Right lobe of liver (tissue), 6 donors: ENCODE measurements at places on chromosomes 3 and 15. TPM values are rescaled to one million over a fixed set of nuclear protein-coding genes. Genes with fewer than 3 reads are reported as not detected.

Gene RPUSD2
- total RNA-seq, result 6.4 TPM

Gene SEMA3G
- 0.88 TPM for total RNA-seq

Gene CYP1A2
- 235 TPM for total RNA-seq

Gene VIPR1
- 34.5 TPM for total RNA-seq

Gene LCTL
- not detected for total RNA-seq

Gene TRAIP
- total RNA-seq, result 0.72 TPM

Gene TNNC1
- total RNA-seq, result 0.73 TPM

Gene RASL12
- 0.29 TPM for total RNA-seq

Gene CTDSPL
- 19.9 TPM for total RNA-seq

Gene CLDN16
- total RNA-seq, result 0.37 TPM

Gene C2CD4B
- total RNA-seq, result 1.2 TPM

Gene KBTBD8
- total RNA-seq, result 0.50 TPM

Gene CASR
- total RNA-seq, result 0.06 TPM

Gene PPP1R14D
- not detected for total RNA-seq

Gene AMOTL2
- total RNA-seq, result 33.3 TPM

Gene FBLN2
- total RNA-seq, result 1.9 TPM

Gene ONECUT1
- total RNA-seq, result 41.3 TPM

Gene GPR171
- 0.29 TPM for total RNA-seq

Gene CCDC39
- not detected for total RNA-seq

Gene ZIC4
- total RNA-seq, result not detected

Gene RAD54L2
- total RNA-seq, result 16.8 TPM

Gene SMARCC1
- 32.0 TPM for total RNA-seq

Gene SPTBN5
- 2.3 TPM for total RNA-seq

Gene MYD88
- 43.4 TPM for total RNA-seq

Gene UNC13C
- total RNA-seq, result not detected

Gene ISLR2
- total RNA-seq, result not detected

Gene ADGRG7
- 1.9 TPM for total RNA-seq

Gene SAMD7
- total RNA-seq, result not detected

Gene SPATA12
- not detected for total RNA-seq

Gene ACTC1
- total RNA-seq, result not detected

Gene ZNF385D
- total RNA-seq, result 0.59 TPM

Gene GOLGA6A
- total RNA-seq, result 1.3 TPM

Gene PDZRN3
- total RNA-seq, result 0.56 TPM

Gene EPHB1
- 1.8 TPM for total RNA-seq
